ENCODE measurements at places on chromosomes 3 and 15. TPM values are rescaled to one million over a fixed set of nuclear protein-coding genes. Genes with fewer than 3 reads are reported as not detected.

Gene GOLGA6L4
- 1.6 TPM for total RNA-seq

Gene ZNF501
- total RNA-seq: 4.8 TPM

Gene IL17RC
- total RNA-seq: 27.2 TPM

Gene PCNP
- 137 TPM for total RNA-seq

Gene CEMIP
- total RNA-seq: 7.3 TPM

Gene CHRFAM7A
- 9.6 TPM for total RNA-seq

Gene CLDN11
- 22.4 TPM for total RNA-seq

Gene KCTD6
- total RNA-seq: 8.2 TPM

Gene FAM227B
- 5.1 TPM for total RNA-seq

Gene PRSS50
- 0.41 TPM for total RNA-seq

Gene PLCL2
- 12.1 TPM for total RNA-seq

Gene A4GNT
- 0.41 TPM for total RNA-seq

Gene FRMD5
- total RNA-seq: 0.12 TPM

Gene COL6A5
- 4.5 TPM for total RNA-seq

Gene TNFSF10
- 168 TPM for total RNA-seq

Gene MAGI1
- 35.5 TPM for total RNA-seq

Gene SNTN
- 12.8 TPM for total RNA-seq

Gene PLA2G4F
- total RNA-seq: 99.0 TPM

Gene CPLX3
- total RNA-seq: not detected

Gene FETUB
- total RNA-seq: not detected

Gene TJP1
- 115 TPM for total RNA-seq

Gene GOLGA6L1
- total RNA-seq: not detected

Gene SPRED1
- total RNA-seq: 57.7 TPM

Gene OXSM
- total RNA-seq: 7.8 TPM

Gene SLC51B
- total RNA-seq: 3.2 TPM

Gene VIPR1
- 212 TPM for total RNA-seq

Gene GASK1A
- 5.9 TPM for total RNA-seq

Gene IRAK2
- 3.9 TPM for total RNA-seq

Gene STARD5
- 5.2 TPM for total RNA-seq

Gene MPI
- total RNA-seq: 29.4 TPM

Gene RAB6B
- 5.5 TPM for total RNA-seq

Gene SLC12A8
- 9.1 TPM for total RNA-seq

Gene SRGAP3
- total RNA-seq: 7.8 TPM

Gene SYNPR
- total RNA-seq: not detected

Gene SOX2
- total RNA-seq: 4.0 TPM

Gene ITIH1
- total RNA-seq: not detected
